ENCODE measurements at places on chromosomes 1 and 21.

- DNase-seq = no peak
These were observed 231.6 kb downstream of the TPR start for GRCh38 chr1:186143481-186143880.

DNA sequence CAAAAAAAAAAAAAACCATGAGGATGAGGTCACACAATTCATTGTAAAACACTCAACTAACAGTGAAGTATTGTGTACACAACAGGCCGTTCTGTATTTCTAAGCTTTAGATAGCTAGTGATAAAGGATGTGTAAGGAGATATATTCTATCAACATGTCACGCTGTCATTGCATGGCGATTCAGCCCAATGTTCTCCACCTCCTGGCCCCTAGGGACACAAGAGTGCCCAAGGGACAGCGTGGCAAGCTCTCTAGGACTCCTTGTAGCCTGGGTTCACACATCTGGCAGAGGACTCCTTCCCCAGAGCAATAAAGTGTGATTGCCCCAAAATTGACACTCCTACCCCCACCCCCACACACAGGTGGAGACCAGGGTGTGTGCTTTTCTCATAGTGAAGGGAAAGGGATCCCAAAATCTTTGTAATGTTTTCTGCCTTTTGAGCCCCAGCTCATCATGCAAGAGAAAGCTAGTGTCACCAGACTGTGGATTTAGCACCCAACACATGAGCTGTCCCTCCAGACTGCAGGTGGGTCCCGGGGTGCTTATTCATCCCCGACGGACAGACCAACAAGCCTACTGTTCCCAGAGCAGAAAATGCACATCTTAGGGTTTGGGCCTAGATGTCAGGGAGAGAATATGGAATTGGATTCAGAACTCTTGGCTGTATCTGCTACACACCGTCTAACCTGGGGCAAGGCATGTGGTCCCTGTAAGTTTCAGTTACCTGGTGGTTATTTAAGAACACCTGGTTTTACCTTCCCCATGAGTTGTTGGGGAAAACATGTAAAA, 11.5 kb downstream of the TMPRSS3 start:
- no peak for DNase-seq

GRCh38 chr1:78743626-78744025, 94.0 kb downstream of the IFI44 start:
- no peak for DNase-seq

- DNase-seq = no peak
These were observed 100.4 kb downstream of the AJAP1 start for GRCh38 chr1:4754816-4755215.

- DNase-seq = no peak
These were observed 7.5 kb upstream of the MYOM3 start for GRCh38 chr1:24119489-24119858.

DNA sequence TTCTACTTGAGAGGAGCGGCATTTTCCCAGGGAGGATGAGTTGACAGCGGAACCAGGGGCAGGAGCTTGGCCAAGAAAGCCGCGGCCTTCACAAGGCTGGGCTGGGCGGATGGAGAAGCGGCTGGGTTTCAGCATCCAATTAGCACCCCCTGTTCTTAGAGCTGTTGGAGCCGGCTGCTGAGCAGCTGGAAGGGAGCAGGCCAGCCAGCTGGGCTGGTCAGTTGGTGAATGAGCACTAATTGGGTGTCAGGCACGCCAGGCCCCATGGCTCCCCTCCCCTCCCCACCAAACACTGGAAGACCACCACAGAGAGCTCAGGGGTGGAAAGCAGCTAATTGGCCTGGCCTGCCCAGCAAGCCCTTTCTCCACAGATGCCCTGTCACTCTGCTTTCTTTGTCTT, 245.6 kb downstream of the RRAGC start:
- DNase-seq = no peak

GRCh38 chr1:108601708-108602410, 42.0 kb downstream of the EEIG2 start:
- no peak for DNase-seq

GRCh38 chr1:204834336-204834735, 36.3 kb upstream of the NFASC start:
- DNase-seq = no peak

- no peak for DNase-seq
These were observed 11.3 kb upstream of the NUP210L start for GRCh38 chr1:154166207-154166606.

DNA sequence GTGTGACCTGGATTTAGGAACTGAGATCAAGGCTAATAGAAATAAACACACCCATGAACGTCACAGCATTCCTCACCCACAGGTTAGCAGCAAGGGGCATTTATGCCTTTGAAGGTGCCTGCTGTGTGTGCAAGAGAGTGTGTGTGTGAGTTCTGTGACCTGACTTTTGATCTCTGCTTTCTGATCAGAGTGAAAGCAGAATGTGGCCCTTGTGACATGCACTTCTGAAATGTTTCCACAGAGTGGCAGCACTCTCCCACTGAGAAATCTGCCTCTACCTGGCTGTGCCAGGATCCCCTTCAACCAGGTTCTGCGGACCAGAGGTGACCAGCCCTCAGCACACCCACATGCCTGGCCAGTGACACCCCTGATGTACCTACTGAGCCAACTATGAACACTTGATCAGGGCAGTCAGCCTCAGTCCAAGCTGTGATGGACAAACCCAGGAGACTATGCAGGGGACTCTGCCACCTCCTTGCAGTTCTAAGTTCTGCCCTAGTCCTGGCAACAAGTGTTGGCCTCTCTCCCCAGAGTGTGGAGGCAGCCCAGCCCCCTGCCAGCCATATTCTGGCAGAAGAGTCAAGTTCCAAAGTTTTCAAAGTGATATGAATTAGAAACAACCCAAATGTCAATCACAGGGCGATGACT, 41.0 kb downstream of the RXRG start:
- DNase-seq = no peak

- DNase-seq = no peak
These were observed 198.3 kb upstream of the RNPC3 start for GRCh38 chr1:103327054-103327719.
